Kidney (tissue), 22 donors: ENCODE measurements at places on chromosomes 2 and 18.
A peak's percentile ranks its signal among the peaks of the same experiment; 100 is the strongest.

GRCh38 chr18:10015288-10015701 lies 101.5 kb downstream of the VAPA start:
- DNase-seq: no peak

- no peak for DNase-seq
Observed at GRCh38 chr2:95039363-95039762, 13.9 kb downstream of the MAL start.

- DNase-seq: peak; percentile 90
Observed at GRCh38 chr18:3281456-3282400, 19.8 kb downstream of the MYL12B start.

DNA sequence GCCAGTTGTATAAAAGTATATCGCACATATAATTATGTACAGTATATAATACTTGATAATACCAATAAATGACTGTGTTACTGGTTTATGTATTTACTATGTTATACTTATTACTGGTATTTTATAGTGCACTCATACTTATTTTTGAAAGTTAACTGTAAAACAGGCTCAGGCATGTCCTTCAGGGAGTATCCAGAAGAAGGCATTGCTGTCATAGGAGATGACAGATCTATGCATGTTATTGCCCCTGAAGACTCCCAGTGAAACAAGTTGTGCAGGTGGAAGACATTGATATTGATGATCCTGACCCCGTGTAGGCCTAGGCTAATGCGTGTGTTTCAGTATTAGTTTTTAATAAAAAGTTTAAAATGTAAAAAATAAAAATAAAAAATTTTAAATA lies 20.3 kb upstream of the ASXL3 start:
- no peak for DNase-seq

- no peak for DNase-seq
Observed at GRCh38 chr2:27441226-27441926, 805 bp upstream of the KRTCAP3 start.

- no peak for DNase-seq
Observed at GRCh38 chr18:10374636-10375293, 79.7 kb upstream of the APCDD1 start.
